ENCODE measurements at places on chromosomes 5 and 9.

GRCh38 chr9:83724436-83724835 is 16.7 kb upstream of the UBQLN1 start:
- no peak for DNase-seq

DNA sequence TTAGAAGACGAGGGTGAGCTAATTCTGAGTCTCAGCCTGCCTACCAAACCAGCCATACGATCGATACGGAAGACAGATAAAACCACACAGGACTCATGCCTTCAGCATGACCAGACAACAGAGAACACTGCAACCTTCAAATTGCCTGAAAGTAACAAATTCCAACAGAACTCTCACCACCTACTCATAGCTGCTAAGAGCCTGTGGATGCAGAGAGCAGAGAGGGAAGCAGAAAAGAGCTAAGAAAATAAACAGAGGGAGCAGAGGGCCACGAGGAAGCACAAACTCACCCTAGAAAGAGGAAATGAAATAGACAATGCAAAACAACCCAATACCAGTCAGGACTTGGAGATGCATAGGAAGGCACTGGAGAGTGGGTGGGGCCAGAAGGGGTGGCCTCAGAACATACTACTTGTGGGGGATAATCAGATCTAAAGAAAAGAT is 86.7 kb upstream of the TAS2R1 start:
- DNase-seq = no peak

DNA sequence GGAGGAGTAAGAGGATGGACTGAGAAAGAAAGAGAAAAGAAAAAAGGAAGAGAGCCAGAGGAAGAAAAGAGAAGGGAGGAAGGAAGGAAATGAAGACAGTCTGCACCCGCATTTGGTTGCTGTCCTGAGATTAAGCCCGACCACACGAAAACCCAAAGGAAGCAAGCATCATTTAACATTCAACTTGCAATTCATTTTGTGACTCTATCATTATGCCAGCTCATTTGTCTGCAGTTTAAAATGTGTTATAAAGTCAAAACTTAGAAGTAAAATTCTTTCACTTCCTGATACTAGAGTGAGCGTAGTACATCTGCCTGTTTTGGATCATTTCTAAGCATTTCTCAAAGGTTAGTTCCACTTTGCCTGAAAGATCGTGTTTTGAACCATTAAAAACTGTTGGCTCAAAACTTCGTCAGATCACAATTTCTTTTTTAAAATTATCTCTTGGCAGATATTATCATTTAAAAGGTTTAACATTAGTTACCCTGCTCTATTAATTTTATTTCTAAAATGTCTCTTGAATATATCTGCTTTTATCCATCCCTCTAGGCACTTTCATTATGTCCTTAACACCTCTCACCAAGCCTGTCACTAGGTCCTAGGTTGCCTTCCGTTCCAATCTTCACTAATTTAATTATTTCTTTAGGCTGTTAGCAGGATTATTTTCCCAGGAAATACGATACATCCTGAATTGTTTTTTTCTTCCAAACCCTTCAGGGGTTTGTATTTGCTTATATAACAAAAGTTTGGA is 240.9 kb downstream of the TLE4 start:
- DNase-seq = no peak

DNA sequence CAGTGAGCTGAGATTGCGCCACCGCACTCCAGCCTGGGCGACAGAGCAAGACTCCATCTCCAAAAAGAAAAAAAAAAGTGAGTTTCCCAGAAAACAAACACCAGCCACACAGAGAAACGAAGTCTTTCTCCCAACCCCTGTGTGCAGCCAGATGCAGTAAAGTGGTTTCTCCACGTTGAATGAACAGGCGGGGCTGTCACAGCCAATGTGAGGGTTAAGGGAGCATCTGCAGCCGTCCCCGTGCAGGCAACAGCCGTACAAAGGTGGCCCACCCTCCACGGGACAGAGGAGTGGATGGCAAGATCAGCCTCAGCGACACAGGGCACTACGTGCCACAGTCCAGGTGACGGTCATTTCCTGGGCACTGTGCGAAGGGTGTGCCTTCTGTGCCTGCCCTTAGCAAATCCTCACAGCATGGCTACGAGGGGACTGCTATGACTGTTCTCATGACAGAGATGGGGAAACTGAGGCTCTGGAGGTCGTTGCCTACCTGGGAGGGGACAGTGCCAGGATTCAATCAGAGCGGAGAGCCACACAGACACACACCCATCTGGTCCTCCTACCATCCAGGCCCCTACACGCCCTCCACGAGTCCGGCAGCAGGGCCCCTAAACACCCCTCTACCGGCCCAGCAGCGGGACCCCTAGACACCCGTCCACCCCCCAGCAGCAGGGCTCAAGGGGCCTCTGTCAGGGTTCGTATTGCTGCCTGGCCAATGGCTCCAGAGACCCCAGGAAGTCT is 2.3 kb downstream of the VAV2 start:
- no peak for DNase-seq

GRCh38 chr5:1726469-1726865 is 73.2 kb downstream of the MRPL36 start:
- DNase-seq = no peak

GRCh38 chr5:113900816-113901215 is 387.3 kb downstream of the YTHDC2 start:
- no peak for DNase-seq

GRCh38 chr9:75083188-75083970 is 4.6 kb downstream of the NMRK1 start:
- peak; percentile 46 for DNase-seq

- no peak for DNase-seq
These were observed 337.7 kb upstream of the PANK3 start for GRCh38 chr5:168916852-168917251.

DNA sequence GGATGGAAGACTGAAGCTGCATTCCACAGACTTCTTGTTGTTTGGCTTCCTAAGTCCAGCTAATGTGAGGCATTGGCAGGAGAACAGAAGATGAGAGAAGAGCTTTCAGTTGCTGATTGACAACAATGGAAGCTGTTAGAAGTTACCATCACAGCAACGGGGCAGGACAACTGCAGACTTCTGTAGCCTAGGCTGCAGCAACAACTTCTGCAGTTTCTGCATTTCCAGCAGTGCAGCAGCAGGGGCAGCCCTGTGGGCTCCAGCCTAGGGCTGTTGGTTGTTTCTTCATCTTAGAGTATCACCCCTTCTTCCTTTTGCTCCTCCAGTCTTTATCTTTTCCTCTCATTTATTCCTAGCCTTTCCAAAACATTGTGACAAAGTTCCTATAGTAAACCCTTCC is 528.8 kb upstream of the PTGER4 start:
- no peak for DNase-seq

DNA sequence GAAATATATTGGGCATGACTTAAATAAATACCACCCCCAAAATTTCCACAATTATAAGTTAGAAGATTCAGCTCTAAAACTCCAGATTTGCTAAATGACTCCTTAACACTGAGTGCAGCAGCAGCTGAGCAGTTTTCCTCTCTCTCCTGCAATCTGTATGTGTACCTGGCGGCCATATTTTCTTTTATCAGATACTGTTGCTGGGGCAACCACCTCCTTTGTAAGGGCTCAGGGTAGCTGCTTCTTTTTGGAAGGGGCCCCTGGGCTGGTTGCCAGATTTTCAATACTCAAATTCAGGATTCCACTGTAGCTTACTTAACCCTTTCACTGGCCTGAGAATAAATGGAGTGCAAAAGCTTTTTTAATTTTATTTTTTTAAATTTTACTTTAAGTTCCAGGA is 197.0 kb downstream of the TAF11L14 start:
- DNase-seq = no peak

- no peak for DNase-seq
These were observed 32.1 kb downstream of the PRKACG start for GRCh38 chr9:68981789-68982188.

- DNase-seq = no peak
These were observed 25.5 kb downstream of the MEGF9 start for GRCh38 chr9:120688758-120689157.

DNA sequence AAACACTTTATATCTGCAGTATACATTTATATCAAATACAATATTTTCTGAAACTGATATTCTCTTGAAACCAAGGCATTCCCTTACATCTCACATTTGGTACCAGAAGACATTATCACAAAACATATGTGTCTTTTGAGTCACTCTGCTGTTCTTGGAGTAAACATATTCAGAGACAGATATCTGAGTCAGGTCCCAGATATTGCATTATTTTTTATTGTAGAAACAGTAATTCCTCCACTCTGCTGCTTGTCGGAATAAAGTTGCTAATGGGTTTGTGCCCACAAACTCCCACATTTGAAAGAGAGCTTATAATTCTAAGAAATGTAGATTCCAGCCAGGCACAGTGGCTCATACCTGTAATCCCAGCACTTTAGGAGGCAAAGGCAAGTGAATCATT is 261.1 kb upstream of the DAPK1 start:
- DNase-seq = no peak

DNA sequence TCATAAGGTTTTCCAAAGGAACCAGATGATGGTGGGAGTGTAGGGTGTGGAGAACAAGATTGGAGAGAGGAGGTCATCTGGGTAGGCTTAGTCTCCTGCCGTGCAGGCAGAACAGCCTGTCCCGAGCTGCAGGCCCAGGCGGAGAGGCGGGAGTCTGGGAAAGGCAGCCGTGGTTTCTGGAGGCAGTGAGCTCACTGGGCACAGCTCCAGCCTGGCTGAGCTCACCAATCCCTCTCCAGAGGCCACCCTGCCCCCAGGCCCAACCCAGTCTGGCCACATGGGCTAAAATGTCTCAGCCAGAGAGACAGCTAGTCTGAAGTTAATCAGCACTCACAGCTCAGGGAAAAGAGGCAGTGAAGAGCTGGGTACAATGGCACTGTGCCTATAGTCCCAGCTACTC is 12.3 kb downstream of the P4HA2 start:
- no peak for DNase-seq

DNA sequence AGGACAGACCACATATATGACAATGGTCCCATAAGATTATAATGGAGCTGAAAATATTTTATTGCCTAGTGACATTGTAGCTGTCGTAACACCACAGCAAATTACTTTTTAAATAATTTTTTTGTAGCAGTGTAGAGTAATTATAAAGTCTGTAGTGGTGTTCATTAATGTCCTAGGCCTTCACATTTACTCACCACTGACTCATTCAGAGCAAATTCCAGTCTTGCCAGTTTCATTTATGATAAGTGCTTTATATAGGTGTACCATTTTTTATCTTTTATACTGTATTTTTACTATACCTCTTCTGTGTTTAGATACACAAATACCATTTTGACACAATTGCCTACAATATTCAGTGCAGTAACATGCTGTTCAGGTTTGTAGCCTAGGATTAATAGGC is 67.6 kb downstream of the TLE4 start:
- no peak for DNase-seq

DNA sequence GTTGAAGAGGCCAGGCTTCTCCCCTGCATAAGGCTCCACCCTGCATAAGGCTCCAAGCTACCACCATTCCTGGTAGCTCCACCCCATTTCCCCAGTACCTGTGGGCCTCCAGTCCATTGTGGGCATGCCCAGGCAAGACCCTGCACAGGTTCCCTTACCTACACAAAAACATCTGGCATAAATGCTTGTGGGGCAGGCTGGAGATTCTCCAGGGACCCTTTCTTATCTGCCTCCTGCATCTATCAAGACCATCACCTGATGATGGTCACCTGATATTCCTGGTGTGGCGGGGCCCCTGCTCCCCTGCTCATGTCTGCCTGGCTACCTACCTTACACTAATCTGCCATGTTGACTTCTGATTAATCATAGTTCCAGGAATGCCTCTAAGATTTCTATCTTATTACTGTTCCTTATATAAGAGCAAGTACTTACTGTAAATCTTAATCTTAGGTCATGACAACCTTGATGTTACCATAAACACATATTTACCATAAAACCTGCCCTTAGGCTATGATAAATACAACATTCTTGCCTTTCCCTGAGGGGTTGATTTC is 41.0 kb downstream of the FGD3 start:
- peak; percentile 59 for DNase-seq

GRCh38 chr9:81623778-81624177 is 65.6 kb downstream of the TLE1 start:
- DNase-seq = no peak

GRCh38 chr5:104050436-104050835 is 487.8 kb upstream of the NUDT12 start:
- no peak for DNase-seq

DNA sequence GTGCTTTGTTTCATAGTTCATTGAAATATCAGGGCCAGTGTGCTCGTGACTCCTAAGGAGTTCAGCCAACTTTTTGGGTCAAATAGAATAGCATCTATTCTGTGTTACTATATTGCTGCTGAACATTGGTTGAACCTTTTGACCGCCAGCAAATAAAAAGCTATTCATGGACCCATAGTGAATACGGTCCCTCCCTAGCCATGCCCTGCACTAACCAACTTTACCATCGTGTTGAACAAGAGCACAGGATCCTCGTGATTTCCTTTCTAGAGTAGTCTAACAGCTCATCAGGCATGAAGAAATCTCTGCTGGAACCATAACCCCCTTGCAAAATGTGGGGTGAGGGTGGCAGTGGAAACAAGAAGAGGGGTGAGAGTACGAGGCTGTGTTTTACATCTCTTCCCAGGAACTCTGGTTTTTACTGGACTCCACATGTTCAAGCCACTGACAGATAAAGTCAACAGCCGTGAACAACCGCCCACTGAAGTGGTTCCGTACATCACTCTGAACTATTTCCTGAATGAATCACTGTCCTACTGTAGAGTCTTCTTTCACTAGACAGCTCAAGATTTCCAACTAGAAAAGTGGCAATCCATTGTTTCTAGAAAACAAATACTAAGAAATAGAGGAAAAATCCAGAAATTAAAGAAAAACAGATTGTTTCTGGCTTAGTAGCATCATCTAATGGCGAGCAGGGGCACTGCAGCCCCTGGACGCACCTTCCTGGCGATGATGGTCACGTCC is 70.1 kb upstream of the SPATA31E1 start:
- peak; percentile 1 for DNase-seq

DNA sequence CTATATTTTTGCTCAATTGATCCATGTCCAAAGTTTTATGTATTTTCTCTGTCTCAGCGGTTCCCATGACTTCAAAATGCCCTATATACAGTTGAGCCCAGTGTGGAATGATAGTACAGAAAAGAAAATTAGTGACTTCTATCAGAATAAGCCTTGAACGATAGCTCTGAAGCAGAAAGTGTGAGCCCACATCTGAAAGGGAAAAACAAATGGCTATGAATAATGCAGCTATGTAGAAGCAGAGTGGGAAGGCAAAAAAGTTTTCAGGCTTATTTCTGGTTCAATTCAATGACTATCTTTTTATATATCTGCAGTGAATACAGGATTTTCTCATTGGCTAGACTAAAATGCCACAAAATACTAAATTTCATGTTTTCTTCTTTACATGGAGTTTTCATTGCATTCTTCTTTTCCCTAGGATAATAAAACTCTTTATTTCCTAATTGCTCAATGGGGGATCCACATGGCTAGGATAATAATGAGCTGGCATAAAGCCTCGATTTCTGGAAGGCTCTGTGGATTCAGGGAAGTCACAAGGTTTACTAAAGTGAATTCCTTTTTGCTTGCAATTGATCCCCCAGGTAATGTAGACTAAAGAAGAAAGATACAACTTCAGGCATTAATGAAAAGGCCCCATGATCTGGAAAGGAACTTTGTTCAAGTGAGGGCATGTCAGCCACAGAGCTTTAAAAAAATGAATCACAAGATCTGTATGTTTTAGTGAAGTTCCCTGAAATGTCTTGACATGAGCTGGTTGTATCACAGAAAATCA is 377.0 kb upstream of the RIOK2 start:
- no peak for DNase-seq

GRCh38 chr5:166596043-166596442 is 1695.4 kb upstream of the WWC1 start:
- DNase-seq = no peak

All from CD4-positive, alpha-beta T cell treated with Interleukin-15 for 4 hours (primary cell).